Omental fat pad (tissue), 4 donors: ENCODE measurements at places on chromosomes 3 and 15. TPM values are rescaled to one million over a fixed set of nuclear protein-coding genes. Genes with fewer than 3 reads are reported as not detected.

The RTP2 gene
- total RNA-seq, result not detected

The PPARG gene
- total RNA-seq, result 199 TPM

GRCh38 chr15:29945943-29946596 lies 123.8 kb upstream of the TJP1 start:
- no peak for DNase-seq

GRCh38 chr3:13869761-13870343 lies 10.0 kb downstream of the WNT7A start:
- DNase-seq, result no peak

GRCh38 chr3:125202197-125202596 lies 10.4 kb downstream of the SLC12A8 start:
- no peak for DNase-seq

The GOLGA8J gene
- not detected for total RNA-seq

The SEMA7A gene
- 3.8 TPM for total RNA-seq

- peak; percentile 78 for DNase-seq
These were observed 16.6 kb downstream of the TOP2B start for GRCh38 chr3:25648107-25648535.

The RAD18 gene
- total RNA-seq, result 9.8 TPM

- no peak for DNase-seq
These were observed 27.0 kb downstream of the MB21D2 start for GRCh38 chr3:192890347-192891335.

- DNase-seq, result no peak
These were observed 13.1 kb upstream of the PLA2G4D start for GRCh38 chr15:42107473-42107872.

The CPB1 gene
- 0.72 TPM for total RNA-seq

DNA sequence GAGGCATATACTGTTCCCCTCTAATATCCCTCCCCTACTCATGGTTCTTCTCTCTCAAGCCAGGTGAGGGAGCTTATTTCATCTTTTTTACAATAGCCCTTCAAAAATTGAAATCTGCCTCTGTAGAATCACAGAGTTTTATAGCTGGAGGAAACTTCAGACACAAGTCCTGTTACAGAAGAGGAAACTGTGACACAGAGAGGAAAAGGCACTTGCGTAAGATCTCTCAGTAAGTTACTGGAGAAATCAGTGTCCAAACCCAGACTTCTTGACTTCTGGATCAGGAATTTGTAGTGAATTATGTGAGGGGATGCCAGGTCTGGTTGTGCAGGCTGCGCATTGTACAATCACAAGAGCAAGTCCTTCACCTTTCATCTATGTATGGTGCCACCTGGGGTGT lies 4.6 kb downstream of the FGD5 start:
- no peak for DNase-seq

The RASGRP1 gene
- 6.2 TPM for total RNA-seq

DNA sequence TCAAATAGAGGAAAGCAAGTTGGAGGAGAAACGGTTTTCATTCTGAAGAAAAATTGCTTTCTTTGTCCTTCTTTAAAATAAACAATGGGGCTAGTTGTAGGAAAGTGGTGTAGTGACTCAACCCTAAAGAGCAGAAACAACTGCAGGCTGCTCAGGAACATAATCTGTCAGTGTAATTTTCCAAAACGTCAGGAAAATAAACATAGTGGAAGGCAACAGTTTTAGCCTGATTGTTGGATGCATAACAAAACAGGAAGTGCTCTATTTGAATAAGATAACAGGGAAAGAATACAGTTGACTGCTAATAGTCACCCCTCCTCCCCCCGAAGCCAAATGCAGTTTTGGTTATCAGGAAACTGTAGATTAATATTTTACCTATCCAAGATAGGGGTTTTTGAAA lies 167.6 kb downstream of the ECT2 start:
- DNase-seq, result no peak

GRCh38 chr3:51937014-51937413 lies 4.7 kb downstream of the RRP9 start:
- DNase-seq, result no peak

DNA sequence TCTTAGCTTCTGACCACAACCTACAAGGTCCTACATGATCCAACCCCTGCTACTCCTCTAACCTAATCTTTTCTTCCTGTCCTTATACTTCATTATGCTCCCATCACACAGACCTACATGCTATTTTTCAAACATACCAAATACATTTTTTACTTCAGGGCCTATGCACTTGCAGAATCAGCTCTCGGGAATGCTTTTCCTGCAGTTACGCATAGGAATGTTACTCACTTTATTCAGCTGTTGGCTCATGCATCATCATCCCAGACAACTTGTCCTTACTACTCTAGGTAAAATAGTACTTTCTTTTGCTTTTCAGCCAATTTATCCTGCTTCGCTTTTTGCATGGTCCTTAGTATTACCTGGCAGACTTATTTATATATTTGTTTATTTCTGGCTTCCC lies 105.6 kb downstream of the OXSM start:
- DNase-seq, result no peak

DNA sequence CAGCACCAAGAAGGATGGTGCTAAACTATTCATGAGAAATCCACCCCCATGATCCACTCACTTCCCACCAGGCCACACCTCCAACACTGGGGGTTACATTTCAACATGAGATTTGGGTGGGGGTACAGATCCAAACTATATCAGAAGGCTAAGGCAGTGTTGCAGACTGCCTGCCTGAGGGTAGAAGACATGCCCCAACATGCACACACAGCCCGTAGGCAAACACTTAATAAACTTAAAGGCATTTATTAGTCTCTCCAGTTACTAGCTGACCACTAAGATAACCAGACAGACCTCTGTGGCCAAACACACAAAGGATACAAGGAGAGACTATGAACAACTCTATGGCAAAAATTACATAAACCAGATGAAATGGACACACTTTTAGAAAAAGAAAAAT lies 10.2 kb downstream of the FAM162A start:
- no peak for DNase-seq

The DAZL gene
- total RNA-seq, result not detected

The MKRN2 gene
- total RNA-seq, result 29.3 TPM

DNA sequence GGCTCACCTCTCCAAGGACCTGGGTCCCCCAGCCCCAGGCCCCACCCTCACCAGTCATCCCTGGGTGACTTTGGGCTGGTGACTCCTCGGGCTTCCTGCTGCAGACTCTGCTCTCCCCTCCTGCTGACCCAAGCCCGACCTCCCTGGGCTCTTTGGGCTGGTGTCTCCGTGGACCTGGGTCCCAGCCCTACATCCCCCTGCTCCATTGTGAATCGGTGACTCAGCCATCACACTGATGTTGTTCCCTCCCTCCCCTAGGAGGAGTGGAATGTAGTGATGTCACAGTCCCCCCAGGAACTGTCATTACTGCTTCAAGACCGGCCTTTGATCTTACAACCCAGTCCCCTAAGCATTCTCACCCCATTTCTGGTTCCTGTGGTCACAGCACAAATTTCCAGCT lies 83.7 kb downstream of the ADAMTS7 start:
- no peak for DNase-seq

- DNase-seq, result no peak
These were observed 7.3 kb downstream of the B3GNT5 start for GRCh38 chr3:183260167-183260904.

GRCh38 chr15:68608206-68608843 lies 29.5 kb downstream of the CORO2B start:
- DNase-seq, result peak; percentile 47

GRCh38 chr3:129230311-129231019 lies 18.9 kb upstream of the COPG1 start:
- no peak for DNase-seq

DNA sequence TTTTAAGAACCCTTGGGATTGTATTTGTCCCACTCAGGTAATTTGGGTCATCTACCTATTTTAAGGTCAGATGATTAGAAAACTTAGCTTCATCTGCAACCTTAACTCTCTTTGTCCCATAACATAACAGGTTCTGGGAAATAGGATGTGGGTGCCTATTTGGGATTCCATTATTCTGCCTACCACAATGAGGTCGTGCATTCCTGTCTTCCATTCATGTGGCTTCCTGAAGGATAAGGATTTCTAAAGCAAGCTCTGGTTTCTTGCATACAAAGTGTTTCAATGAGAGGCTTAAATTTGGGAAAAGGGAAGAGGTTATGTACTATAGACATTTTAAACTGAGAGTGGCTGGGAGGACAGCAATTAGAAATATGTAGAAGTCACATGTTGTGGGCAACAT lies 190.3 kb downstream of the MCTP2 start:
- no peak for DNase-seq

- DNase-seq, result no peak
These were observed 187.0 kb downstream of the UBE3A start for GRCh38 chr15:25251700-25252390.

DNA sequence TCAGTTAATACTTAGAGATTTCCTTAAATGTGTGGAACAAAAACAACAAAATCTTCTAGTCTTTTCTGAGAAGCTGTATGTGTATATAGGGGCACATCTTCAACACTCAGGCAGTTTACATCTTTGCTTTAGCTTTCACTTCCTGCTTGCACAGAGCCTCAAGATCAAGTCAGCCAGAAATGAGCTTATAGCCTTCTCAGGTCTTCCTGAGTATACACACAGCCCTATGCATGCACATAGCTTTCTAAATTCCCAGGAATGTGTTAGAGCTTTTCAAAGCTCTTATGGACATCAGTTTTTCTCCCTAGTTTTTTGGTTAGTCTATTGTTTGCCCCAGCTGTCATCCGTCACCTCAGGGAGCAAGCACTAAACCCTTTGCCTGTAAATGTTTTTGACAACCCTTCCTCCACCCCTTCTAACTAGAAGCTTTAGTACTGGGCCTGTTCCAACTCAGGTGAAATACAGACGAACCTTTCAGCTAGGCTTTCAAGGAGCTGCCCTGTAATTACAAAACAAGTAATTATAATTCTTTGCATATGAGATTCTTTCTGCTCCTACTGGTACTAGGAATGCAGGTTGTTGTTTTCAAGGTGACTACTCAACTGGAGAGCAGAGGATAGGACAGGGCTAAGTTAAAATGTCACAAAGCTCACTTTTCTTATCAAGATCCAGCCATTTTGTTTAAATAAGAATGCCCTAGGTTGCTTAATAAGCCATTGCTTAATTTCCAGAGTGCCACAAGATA lies 22.6 kb upstream of the MTMR10 start:
- DNase-seq, result no peak

The TRPM1 gene
- 1.8 TPM for total RNA-seq

The SI gene
- not detected for total RNA-seq

DNA sequence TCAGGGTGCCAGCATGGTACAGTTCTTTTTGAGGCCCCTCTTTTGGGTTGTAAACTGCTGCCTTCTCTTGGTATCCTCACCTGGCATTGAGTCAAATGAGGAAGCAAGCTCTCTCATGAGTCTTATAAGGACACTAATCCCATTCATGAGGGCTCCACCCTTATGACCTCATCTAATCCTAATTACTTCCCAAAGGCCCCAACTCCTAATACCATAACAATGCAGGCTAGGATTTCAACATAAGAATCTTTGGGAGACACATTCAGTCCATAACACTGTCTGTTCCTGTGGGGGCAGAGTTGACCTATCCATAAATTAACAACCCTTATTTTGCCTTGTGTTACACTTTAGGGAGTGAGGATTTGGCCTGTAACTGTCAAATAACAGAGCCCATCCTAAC lies 278.3 kb downstream of the LRTM1 start:
- no peak for DNase-seq

The NPAP1 gene
- total RNA-seq, result not detected

The CPNE9 gene
- total RNA-seq, result not detected

DNA sequence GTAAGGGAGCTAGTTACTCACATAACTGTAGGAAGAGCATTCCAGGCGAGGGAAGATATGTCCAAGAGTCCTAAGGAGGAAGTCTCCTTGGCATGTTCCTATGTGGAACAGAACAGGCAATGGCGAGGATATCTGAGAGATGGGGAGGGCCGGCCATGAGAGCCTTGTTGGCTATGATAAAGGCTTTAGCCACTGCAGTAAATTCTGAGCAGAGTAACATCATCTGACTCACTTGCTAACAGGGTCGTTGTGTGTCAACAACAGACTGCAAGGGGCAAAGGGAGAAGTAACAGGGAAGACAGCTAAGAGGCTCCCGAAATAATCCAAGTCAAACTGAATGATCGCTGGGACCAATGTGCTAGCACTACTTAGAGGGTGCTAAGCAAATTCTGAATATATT lies 21.6 kb downstream of the SFMBT1 start:
- no peak for DNase-seq

DNA sequence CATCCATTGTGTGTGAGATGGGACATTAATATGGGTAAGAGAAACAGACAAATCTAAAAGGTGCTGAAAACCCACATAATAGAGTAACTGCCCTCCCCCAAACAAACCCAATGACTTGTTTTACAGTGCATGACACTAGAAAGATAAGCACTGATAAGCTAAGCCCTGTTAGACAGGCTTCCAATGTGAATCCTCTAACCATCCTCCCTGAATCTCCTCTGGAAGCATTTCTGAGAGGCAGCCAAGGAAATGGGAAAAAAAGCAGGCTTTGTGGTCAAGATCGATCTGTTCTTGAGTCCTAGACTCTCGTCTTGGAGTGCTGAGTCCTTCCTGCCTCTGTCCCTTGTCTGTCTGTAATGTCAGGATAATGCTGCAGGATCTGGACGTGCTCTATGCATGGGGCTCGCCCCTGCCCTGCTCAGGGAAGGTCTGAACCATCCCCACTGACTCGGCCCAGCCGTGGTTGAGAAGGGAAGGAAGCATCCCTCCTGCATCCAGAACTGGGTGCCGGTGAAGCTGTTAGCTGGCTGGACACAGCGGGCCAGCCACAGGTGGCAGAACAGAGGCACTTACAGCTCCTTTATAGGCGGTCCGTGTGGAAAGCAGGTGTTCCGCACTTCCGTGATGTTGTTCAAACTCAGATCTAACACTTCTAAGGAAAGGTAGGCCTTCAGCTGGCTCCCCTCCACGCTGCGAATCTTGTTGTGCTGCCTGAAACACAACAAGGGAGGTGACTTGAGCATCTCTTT lies 84.1 kb downstream of the LRIG1 start:
- no peak for DNase-seq

DNA sequence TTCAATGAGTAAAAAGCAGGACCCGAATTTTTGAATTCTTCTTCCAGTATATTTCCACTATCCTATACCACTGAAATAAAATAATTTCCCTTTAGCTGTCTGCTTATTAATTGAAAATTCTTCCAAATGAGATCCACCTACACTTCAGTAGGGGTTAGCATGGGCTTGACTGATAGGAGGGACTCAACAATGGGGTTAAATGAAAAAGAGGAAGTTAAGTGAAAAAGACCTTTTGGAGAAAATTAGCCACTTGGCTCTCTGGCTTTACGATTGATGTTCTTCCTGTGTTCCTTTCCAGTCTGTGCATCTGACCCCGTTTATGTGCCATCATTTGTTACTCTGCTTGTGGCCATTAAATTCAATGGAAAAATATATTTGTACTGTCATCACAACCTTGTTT lies 54.0 kb upstream of the GCNT3 start:
- DNase-seq, result no peak

DNA sequence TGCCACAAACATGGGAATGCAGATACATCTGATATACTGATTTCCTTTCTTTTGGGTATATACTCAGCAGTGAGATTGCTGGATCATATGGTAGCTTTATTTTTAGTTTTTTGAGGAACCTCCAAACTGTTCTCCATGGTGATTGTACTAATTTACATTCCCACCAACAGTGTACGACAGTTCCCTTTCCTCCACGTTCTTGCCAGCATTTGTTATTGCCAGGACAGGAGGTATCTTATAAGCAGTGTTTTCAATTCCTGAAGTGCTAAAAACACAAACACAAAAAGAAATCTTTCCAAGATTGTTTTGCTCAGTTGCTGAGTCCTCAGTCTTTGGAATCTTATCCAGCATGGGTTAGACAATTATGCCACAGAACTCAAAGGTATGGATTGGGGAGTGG lies 13.5 kb downstream of the GTF2E1 start:
- no peak for DNase-seq
